ENCODE measurements at places on chromosomes 1 and 21.

DNA sequence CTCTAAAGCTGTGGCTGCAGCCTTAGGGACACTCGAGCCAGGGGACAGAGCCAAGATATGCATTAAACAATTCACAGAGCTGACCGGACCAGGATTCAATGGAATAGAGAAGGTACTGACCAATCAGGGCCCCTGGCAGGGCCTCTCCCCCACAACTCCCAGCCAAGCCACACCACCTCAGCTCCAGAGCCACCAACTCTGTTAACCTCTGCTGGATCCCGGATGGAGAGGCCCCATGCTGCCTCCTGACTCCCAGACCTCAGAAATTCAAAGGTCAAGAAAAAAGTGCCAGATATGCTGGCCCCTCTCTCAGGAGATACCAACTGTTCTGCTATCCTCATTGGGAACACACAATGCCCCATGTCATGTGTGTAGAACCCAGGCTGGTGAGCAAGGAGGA lies 62.1 kb downstream of the CD46 start:
- no peak for DNase-seq

DNA sequence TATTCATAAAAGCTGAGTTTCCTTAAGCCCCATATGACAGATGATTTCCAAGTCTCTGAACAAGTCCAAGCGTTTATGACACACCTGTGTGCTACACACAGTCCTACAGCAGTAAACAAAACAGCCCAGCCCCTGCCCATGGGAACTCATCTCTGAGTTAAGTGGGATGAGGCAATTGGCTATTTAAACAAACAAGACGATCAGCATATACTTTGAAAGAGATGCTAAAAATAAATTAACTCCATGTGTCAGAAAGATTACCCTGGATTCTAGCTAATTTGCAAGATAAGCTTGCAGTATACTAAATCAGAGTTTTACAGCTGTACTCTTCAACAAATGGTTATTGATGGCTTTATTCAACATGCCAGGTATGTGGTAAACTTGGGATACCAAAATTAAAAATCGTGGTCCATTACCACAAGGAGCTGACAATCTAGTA lies 7.0 kb downstream of the PSMG1 start:
- no peak for DNase-seq

- DNase-seq: no peak
Measured at GRCh38 chr1:244060686-244061085, 9.6 kb downstream of the ZBTB18 start.

DNA sequence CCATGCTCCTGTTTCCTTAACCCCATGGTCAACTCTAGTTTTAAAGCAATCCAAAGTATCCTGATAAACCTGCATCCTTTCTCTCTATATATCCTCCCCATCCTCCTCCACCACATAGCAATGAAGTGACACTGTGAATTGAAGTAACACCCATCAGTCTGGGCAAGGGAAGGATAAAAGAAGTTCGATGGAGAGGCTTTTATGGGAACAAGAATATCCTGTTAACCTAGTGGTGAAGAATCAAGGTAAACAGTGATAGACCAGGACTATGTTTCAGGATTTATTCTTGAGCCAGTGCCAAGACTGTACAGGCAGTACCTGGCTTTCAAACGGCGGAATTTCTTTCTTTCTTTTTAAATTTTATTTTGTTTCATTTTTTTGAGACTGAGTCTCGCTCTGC lies 17.6 kb downstream of the RABIF start:
- DNase-seq: no peak

DNA sequence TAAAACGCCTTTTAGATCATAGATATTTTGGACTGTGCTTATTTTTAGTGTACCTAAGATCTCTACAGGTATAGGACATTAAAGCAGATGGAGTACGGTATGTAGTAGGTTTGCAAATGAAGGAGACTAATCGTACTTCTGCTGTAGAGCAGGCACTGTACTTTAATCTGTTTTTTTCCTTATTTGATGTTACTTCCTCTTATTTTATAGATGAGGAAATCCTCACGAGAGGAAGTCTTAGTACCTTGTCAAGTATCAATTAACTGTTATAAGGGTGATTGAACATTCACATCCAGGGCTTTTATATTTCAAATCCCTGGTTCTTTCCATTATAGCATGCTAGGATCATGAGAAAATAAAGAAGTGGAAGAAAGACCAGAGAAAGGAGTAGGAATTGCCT lies 41.1 kb downstream of the CACHD1 start:
- DNase-seq: no peak

GRCh38 chr1:116577759-116578314 lies 7.0 kb upstream of the CD58 start:
- DNase-seq: no peak

DNA sequence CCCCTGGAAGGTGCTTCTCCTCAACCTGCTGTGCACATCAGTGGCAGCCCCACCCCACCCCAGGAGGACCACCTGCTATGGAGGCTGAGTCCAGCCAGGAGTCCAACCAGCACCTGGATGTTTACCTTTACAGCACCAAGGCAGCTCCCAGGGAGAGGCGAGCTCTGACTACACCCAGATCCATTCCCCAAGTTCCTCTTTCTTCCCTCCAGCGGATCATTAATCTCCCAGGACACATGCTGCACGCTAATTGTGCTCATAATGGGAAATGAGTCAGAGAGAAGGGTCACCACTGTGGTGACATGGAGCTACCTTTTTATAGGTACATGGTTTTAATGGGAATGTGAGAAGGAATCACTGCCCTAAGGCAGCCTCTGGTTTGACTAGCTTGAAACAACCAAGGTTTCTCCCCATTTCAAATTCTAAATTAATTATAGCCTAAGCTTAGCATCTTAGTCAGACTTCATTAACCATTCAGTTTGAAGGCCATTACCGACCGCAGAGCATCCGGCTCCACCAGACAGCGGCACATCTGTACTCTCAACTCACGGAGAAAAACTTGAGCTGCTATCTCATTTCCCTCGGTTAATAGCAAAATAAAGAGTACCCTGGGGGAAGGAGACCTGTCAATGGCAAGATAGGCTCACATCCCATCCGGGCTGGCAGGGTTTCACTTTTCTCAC lies 173.1 kb upstream of the GALNT2 start:
- no peak for DNase-seq

DNA sequence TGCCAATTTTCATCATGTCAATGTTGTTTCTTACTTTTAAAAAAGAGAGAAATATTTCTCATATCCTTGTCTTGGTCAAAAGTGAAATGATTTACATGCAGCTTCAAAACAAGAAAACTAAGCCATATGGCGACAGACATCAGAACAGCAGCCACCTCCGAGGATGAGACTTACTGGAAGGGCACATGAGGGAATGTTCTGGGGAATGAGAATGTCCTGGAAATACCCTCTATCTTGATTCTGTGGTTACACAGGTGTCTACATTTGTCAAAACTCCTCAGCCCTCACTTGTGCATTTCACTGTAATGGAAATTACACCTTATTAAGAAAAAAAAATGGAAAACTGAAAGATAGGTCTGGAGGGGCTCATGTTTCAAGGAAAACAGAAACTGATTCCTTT lies 14.2 kb upstream of the ECE1 start:
- DNase-seq: no peak

DNA sequence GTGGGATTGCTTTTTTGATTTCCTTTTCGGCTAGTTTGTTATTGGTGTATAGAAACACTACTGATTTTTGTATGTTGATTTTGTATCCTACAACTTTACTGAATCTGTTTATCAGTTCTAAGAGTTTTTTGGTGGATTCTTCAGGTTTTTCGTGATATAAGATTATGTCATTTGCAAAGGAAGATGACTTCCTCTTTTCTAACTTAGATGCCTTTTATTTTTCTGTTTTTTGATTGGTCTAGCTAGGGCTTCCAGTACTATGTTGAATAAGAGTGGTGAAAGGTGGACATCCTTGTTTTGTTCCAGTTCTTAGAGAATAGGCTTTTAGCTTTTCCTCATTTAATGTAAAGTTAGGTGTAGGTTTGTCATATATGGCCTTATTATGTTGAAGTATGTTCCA lies 13.1 kb upstream of the NHLH2 start:
- DNase-seq: no peak

GRCh38 chr1:92094090-92094489 lies 13.9 kb downstream of the BTBD8 start:
- DNase-seq: no peak

DNA sequence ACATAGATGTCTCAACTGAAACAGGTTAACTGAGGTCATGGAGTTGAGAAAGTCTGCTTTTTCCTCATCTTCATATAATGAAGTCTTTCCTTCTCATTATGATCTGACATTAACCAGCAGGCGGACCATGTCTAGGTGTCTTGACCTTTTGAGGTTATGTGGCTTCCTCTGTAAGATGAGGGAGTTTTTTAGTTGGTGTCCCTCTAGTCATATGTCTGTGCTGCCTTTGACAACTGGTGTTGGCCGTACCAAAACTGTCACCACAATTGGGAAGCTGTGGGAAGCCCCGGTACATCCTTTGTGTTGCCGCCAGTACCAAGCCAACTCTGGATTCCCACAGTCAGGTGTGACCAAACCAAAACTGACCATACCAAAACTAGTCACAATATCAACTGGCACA lies 105.1 kb downstream of the PBX1 start:
- no peak for DNase-seq

- DNase-seq: no peak
Measured at GRCh38 chr1:229325853-229326487, 16.9 kb downstream of the CCSAP start.

- no peak for DNase-seq
Measured at GRCh38 chr1:183733715-183734114, 71.2 kb upstream of the RGL1 start.

DNA sequence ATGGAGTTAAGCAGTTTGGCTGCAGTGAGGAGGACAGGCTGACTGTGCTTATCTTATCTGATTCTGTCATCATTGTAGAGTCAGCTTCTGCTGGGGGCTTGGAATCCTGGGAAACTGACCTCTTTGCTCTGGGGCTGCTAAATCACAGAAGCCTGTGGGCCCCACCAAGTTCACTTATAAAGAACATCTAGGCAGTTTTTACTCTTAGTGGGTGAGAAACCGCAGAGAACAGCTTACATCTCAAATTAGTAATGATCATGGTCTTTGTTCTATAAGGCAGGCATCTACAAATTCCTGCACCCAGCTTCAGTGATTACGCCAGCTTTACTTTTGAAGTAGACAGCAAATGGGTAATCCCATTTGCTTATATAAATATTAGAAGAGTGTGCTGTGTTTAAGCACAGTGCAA lies 75.7 kb downstream of the ZC3H11B start:
- DNase-seq: no peak

DNA sequence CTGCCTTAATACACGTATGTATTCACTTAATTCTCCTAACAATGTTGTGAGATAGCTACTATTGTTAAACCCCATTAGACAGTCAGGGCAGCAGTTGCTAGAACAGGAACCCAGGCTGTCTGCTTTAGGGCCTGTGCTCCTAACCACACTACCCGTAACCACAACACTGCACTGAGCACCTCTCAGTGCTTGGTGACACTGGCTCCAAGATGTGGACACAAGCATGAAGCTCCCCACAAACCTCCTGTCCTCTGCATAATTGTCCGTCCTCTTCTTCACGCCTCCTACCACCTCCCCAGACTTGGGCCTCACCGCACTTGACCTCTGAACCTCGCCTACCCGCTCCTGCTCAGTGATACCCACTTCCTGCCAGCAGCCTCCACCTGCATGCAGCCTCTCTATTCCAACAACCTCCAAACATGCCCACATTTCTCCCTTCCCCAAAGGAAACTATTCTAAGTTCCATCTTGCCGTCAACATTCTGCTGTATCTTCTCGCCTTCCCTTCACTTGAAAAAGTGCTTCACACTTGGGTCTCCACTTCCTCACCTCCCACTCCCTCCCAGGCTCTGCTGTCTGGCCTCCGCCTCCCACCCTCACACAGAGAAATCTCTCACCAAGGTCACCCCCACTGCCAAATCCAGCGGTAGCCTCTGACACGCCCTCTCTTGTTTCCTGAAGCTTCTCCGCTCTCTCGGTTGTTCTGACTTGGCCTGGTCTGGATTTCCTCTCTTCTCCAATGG lies 14.6 kb upstream of the AHDC1 start:
- DNase-seq: no peak

DNA sequence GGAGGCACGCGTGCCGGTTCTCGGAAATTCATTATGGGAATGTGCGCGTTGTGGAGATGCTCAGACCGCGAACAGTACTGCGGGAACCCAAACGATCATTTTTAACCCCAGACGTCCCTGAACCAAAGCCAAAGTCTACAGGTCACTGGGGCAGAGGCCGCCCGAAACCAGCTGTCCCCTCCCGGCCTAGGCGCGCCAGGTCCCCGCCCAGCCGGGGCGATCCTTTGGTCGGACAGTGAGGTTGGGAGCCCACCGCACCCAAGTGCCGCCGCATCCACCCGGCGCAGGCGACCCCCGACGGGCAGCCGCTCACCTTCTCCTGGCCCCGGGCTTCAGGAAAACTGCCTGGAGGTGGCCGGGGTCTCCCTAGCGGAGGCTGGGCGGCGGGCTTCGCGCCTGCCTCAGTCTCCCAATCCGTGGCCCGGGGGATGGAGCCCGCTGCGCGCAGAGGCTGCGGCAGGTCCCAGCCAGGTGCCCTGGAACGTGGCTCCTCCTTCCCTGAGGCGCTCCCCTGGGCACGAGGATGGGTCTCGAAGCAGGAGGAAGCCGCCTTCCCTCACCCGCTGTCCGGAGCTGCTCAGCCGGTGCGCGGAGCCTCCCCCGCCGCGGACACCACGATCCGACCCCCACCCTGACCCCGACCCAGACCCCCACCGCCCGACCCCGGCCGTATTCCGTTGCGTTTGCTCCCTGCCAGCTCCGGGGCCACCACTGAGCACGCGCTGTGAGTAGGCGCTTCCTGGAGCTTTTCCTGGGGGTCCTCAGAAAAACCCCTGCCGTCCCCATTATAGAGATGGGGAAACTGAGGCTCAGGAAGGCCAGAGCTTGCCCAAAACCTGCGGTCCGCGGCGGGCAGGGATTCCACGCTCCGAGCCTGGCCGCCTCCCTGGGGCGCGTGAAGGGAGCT lies 8.1 kb upstream of the SLX9 start:
- DNase-seq: no peak

DNA sequence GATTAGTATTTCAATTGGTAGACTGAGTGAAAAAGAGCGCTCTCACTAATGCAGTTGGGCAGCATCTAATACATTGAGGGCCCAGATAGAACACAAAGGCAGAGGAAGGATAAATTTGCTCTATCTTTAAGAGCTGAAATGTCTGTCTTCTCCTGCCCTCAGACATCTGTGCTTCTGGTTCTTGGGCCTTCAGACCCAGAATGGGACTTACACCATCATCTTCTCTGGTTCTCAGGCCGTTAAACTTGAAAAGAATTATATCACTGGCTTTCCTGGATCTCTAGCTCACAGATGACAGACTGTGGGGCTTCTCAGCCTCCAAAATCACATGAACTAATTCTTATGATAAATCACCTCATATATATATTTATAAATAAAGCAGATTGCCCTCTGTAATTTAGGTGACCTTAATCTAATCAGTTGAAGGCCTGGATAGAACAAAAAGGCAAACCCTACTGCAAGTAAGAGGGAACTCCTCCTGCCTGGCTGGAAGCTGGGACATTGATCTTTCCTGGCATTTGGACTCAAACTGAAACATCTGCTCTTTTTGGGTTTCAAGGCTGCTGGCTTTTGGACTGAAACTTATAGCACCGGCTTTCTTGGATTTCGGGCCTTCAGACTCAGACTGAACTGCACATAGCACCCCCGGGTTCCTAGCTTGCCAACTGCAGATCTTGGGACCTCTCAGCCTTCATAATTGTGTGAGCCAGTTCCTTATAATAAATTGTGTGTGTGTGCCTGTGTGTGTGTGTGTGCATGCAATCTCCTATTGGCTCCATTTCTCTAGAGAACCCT lies 390.4 kb upstream of the PLXNA2 start:
- DNase-seq: no peak

- peak; percentile 36 for DNase-seq
Measured at GRCh38 chr21:33894736-33895288, 20.8 kb downstream of the ATP5PO start.
